ENCODE measurements at places on chromosomes 1 and 21.
A peak's percentile ranks its signal among the peaks of the same experiment; 100 is the strongest.

- DNase-seq: no peak
Measured at GRCh38 chr1:170881268-170882265, 53.8 kb upstream of the MROH9 start.

- DNase-seq: no peak
Measured at GRCh38 chr21:21547368-21547953, 549.3 kb downstream of the NCAM2 start.

DNA sequence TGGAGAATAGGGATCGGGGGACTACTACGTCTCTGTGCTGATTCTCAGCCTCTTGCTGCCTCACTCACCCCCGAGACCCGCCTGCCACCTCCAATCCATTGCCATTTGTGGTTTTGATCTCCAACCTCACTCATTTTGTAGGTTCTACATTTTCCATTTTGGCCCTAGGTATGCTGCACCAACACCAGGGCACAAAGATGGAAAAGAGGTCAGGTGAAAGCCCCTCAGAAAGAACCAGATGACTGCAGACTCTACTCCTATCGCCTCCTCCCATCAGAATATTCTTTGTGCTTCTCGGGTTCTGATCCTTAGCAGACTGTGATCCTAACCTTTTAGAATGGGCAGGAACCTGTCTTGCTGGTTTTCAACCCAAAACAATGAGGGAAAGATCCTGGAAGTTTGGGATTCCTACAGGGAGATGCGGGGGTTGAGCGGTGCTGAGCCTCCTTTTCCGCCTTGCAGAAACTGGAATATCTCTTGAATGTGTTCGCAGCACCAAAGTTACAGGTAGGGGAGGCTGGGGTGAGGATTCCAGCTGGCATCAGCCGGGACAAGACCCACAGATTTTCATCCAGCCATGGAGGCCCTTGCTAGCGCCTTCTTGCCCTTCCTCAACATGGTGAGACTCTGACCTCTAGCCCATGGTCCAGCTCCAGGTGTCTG, 53.1 kb downstream of the RHBG start:
- DNase-seq: no peak

DNA sequence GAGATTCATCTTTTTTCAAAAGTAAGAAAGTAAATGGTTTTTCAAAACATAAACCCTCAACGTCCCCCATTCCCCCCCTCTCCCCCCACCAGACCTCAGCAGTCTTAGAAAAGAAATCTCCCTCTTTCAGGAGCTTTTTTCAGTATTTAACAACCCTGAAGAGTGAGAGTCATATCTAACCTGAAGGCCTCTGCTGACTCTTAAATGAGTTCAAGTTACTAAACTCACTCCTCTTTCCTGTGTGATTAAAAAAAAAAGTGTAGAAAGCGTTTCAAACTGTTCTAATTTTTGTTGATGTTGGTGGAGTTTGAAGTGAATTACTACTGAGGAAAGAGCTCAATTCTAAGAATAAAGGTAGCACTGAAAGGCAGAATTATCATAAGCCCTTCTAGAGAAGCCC, 93.7 kb downstream of the VAV3 start:
- DNase-seq: no peak

- no peak for DNase-seq
Measured at GRCh38 chr1:215277532-215277931, 195.0 kb downstream of the KCNK2 start.

GRCh38 chr1:28668956-28669723, 556 bp downstream of the GMEB1 start:
- DNase-seq: peak; percentile 74

DNA sequence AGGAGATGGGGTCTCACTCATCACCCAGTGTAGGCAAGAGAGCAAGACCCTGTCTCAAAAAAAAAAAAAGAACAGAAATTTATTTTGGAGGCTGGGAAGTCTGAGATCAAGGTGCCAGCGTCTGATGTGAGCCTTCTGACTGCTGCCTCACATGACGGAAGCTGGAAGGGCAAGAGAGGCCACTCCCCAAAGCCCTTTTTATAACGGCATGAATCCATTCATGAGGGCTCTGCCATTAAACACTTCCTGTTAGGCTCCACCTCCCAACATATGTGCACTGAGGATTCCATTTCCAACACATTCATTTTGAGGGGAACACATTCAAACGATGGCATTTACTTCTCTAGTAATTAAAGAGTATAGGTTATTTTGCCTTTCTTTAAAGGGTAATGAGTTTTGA, 50.9 kb upstream of the C1orf198 start:
- DNase-seq: no peak

DNA sequence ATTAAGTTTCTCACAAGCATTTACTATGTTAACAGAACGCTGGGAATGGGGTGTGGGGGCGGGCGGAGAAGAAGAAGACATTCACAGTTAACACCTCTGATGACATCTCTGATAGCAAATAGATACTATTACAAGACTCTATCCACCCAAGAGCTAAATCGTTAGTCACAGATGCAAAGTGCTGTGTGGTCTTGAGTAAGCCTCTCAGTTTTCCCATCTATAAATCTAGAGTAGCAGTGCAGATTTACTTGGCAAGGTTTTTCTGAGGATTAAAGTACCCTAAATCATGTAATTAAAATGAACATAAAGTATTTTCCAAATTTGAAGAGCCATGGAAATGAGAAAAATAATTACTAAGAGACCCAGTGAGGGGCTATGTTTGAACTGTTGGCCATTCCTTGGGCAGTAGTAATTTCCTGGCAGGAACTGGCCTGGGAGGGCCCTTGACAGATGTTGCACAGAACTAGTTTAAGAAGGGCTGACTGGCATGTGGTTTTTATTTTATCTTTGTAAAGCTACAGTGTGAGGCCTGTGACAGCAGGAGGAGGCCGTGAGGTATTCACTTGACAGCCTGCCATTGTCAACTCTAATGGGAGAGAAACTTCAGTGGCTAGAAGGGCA, 58.7 kb upstream of the APOBEC4 start:
- DNase-seq: no peak

DNA sequence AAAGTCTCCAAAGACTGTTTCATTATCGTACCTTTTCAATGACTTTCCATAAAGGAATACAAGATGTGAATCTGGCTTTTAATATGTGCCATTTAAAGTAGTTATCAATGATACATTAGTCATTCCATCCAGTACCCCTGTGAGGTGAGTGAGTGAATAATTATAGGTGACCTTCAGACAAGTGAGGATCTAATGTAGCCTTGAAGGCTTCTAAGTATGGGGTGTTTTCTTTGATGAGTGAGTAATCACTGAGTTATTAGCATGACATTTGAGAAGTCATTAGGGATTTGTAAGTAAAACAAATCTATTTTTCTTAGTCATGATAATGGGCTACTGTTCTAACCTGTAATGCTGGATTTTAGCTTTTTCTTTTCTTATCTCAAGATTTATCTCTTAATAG, 831.4 kb downstream of the ADGRL2 start:
- no peak for DNase-seq

DNA sequence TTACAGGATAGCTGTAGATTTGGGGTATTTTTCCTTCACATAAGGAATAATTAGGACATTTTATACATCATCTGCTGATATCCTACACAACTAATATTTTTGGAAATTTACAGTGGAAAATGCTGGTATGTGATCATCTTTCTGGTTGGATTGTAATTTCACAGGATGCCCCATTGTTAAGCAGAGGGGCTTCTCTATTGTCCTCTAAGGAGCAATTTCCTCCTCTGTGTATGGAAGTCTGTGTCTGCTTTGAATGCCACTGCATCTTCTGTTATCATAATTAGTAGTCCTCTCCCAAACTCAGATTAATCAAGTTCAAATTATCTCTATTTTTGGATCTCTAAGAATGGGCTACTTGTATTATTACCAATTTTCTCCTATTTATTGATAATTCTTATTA, 988.1 kb upstream of the B3GALT2 start:
- no peak for DNase-seq

GRCh38 chr1:43932786-43933385, 715 bp upstream of the ARTN start:
- DNase-seq: no peak
